Nephron progenitor cell (in vitro differentiated cells): ENCODE measurements at places on chromosomes 3 and 15.
A peak's percentile ranks its signal among the peaks of the same experiment; 100 is the strongest.

DNA sequence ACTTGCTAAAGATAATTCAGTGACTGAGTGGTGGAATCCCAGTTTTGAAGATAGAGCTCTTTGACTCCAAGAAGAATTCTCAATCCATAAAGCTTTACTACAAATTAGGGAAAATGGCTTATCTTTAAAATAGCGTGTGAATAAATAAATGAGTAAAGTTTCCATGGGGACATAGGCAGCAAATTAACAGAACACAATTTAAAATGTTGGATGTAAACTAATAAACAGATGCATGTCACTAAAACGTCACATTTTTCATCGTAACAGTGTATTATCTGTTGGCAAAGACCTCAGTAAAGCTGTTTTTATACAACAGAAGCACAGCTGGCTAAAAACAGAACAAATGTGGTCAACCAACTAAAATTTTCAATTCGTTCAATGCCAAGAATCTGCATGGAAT is 913.9 kb upstream of the CFAP20DC start:
- no peak for DNase-seq
- H3K4me1 ChIP-seq: peaks cover 5% of the 10 kb centered on the region
- H3K36me3 ChIP-seq: peaks cover 16% of the 10 kb centered on the region
- peaks cover 4% of the 10 kb centered on the region for H3K27me3 ChIP-seq
- no peak overlapping the region for H3K4me3 ChIP-seq

- H3K27ac ChIP-seq: no peak overlapping the region
- peaks cover 7% of the 10 kb centered on the region for H3K27me3 ChIP-seq
- peaks cover 9% of the 10 kb centered on the region for H3K4me1 ChIP-seq
- no peak overlapping the region for H3K4me3 ChIP-seq
- no peaks in the 10 kb centered on the region for H3K36me3 ChIP-seq
Measured at GRCh38 chr15:27844018-27844666, 255.0 kb downstream of the OCA2 start.

GRCh38 chr3:45647148-45647619 is 42.0 kb upstream of the SACM1L start:
- no peak for DNase-seq
- H3K36me3 ChIP-seq: peaks cover 24% of the 10 kb centered on the region
- H3K4me3 ChIP-seq: no peak overlapping the region
- no peak overlapping the region for H3K27ac ChIP-seq

GRCh38 chr3:124352149-124352539 is 360.2 kb upstream of the ROPN1 start:
- DNase-seq: no peak
- H3K4me3 ChIP-seq: no peak overlapping the region
- peaks cover 22% of the 10 kb centered on the region for H3K36me3 ChIP-seq
- no peak overlapping the region for H3K27ac ChIP-seq

DNA sequence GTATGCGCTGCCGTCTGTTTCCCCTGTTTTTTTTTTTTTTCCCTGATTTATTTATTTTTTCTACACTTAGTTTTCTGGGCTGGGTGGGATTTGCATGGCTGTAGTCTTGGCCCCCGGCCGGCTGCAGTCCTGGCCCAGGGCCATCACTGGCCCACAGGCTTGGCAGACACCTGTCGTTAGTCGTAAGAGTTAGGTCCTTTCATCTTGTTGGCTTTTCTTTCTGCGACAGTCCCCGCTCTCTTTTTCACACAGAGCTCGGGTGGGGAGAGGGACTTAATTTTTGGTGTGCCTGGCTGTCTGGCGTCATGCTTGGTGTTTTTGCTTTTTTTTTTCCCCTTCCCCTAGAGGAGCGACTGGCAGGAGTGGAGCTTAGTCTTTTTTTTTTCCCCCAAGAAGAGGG is 183.4 kb downstream of the KLF13 start:
- no peaks in the 10 kb centered on the region for H3K4me1 ChIP-seq
- H3K27me3 ChIP-seq: peaks cover 12% of the 10 kb centered on the region
- H3K36me3 ChIP-seq: no peaks in the 10 kb centered on the region

DNA sequence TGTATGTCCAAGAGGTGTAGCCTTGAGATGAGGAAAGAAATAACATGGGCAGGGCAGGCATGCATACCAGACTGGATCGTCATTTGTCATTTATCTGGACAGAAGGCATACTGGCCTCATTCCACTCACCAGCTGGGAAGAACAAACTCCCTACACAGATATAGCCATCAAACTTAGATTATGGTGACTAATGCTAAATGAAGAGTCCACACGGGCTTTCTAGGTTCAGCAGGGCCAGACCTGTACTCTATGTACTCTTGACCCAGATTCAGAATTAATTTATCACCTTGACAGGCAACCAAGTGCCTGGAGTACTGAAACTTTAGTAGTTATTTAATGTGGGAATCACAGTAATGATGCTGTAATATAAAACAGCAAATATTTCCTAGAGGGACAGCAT is 164.3 kb upstream of the IL12A start:
- no peak for DNase-seq
- H3K4me1 ChIP-seq: peaks cover 53% of the 10 kb centered on the region
- H3K27me3 ChIP-seq: peaks cover 3% of the 10 kb centered on the region
- H3K36me3 ChIP-seq: no peaks in the 10 kb centered on the region

DNA sequence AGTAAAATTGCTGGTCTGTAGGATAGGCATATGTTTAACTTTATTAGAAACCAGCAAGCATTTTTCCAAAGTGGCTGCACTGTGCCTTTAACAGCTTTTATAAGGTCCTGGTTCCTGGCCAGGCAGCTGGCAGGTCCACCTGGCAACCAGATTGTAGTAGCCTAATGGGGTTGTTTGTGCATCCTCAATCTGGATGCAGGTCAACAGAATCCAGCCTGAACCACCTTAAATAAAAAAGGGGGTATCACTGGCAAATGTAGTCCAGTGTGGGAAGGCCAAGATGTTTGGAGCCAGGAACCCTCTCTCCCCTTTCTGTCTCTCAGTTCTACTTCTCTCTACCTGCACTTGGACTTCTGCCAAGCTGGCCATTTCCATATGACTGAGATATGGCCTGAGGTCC is 200.3 kb downstream of the ZNF621 start:
- no peak overlapping the region for H3K27ac ChIP-seq
- peaks cover 4% of the 10 kb centered on the region for H3K36me3 ChIP-seq
- peaks cover 24% of the 10 kb centered on the region for H3K27me3 ChIP-seq
- no peak overlapping the region for H3K4me3 ChIP-seq

GRCh38 chr3:187519428-187519890 is 150.7 kb downstream of the SST start:
- peak overlapping the region; percentile 4 for H3K27ac ChIP-seq
- no peak for DNase-seq
- H3K36me3 ChIP-seq: no peaks in the 10 kb centered on the region
- H3K4me1 ChIP-seq: peaks cover 7% of the 10 kb centered on the region
- H3K27me3 ChIP-seq: peaks cover 3% of the 10 kb centered on the region
- no peak overlapping the region for H3K4me3 ChIP-seq

GRCh38 chr15:57554063-57554811 is 37.5 kb upstream of the MYZAP start:
- H3K36me3 ChIP-seq: no peaks in the 10 kb centered on the region
- no peak for DNase-seq
- H3K27me3 ChIP-seq: peaks cover 8% of the 10 kb centered on the region
- no peak overlapping the region for H3K27ac ChIP-seq
- peaks cover 58% of the 10 kb centered on the region for H3K4me1 ChIP-seq

DNA sequence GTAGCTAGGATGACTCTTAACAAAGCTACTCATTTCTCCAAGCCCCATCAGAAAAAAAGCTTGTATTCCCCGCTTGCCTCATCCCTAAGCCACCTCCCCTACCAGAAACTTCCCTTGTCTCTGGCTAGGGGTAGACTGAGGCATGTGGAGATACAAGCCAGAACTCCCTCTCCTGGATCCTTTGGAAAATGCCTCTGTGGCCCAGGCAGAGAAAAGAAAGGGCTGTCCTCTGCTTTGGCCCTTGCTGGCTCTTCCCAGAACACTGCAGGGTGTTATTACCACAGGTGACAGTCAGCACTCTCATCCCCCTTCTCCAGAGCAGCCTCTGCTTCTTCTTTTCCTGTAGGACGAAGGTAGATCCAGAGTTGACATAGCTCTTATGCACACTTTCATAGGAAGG is 15.2 kb downstream of the RMDN3 start:
- peaks cover 5% of the 10 kb centered on the region for H3K27me3 ChIP-seq
- no peak for DNase-seq
- H3K4me3 ChIP-seq: no peak overlapping the region
- H3K4me1 ChIP-seq: peaks cover 32% of the 10 kb centered on the region
- peaks cover 32% of the 10 kb centered on the region for H3K36me3 ChIP-seq
- peak overlapping the region; percentile 98 for H3K27ac ChIP-seq

GRCh38 chr3:40247714-40248454 is 61.6 kb upstream of the EIF1B start:
- H3K27me3 ChIP-seq: peaks cover 9% of the 10 kb centered on the region
- no peaks in the 10 kb centered on the region for H3K36me3 ChIP-seq
- DNase-seq: no peak
- no peak overlapping the region for H3K4me3 ChIP-seq

DNA sequence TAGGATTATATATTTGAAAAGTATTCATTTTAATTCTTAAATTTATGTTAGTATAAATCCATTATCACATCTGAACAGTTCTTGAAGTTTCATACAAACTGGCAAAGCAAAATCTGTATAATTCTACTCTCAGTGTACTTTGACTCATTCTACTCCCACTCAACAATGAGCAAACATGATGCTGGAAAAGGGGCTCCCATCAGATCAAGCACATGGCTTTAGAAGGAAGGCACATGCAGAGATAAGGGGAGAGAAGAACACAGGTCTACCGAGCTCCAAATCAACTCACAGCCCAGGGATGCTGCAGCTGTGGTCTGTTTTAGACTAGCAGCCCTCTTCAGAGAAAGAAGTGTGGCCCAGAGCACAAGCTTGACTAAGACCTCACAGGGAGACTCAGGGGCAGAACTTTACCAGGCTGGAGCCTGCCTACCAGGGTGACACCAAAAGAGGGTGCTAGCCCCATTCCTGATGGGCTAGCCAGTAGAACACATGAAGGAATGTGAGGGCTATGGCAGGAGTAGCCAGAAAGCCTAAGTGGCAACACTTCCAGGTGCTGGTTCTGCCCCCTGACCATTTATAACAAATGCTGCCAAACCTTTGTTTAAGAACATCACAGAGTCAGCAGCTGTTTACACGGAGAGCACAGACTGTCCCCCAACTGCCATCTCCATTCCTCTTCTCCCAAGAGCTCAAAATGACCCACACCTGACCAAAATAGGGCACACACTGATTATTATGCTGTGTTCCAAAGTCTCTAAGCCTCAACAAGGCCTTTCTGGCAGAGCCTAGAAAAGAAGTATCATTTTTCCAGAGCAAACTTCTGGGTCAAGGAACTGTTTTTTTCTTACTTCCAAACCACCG is 19.5 kb downstream of the SEC22C start:
- no peak for DNase-seq
- peak overlapping the region; percentile 71 for H3K27ac ChIP-seq
- peaks cover 49% of the 10 kb centered on the region for H3K36me3 ChIP-seq
- no peak overlapping the region for H3K4me3 ChIP-seq
- no peaks in the 10 kb centered on the region for H3K27me3 ChIP-seq

DNA sequence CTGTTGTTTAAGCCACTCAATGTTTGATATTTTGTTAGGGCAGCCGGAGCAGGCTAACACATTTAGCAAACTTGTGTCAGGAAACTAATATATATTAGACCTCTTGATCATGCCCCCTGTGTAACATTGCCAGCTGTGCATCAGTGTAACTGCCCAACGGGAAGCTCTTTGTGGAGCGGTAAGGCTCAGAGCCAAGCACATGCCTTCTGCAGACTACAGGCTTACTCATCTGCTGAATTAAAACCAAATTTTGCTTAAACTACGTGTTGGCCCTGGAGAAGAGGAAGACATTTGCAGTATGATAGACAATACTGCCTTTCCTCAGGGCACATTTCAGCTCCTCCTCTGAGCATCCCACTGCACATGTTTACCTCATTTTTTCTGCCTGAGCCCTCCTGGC is 50.5 kb upstream of the KCNMB2 start:
- no peaks in the 10 kb centered on the region for H3K36me3 ChIP-seq
- H3K4me1 ChIP-seq: peaks cover 29% of the 10 kb centered on the region
- H3K27ac ChIP-seq: no peak overlapping the region
- H3K27me3 ChIP-seq: peaks cover 4% of the 10 kb centered on the region
- no peak for DNase-seq
- H3K4me3 ChIP-seq: no peak overlapping the region

- no peaks in the 10 kb centered on the region for H3K36me3 ChIP-seq
- no peaks in the 10 kb centered on the region for H3K27me3 ChIP-seq
- H3K27ac ChIP-seq: no peak overlapping the region
- no peak for DNase-seq
- no peaks in the 10 kb centered on the region for H3K4me1 ChIP-seq
Measured at GRCh38 chr15:46471096-46471495, 836.3 kb downstream of the SQOR start.

GRCh38 chr3:189101594-189101993 is 70.2 kb upstream of the TPRG1 start:
- H3K27me3 ChIP-seq: peaks cover 5% of the 10 kb centered on the region
- H3K36me3 ChIP-seq: no peaks in the 10 kb centered on the region
- H3K4me1 ChIP-seq: peaks cover 6% of the 10 kb centered on the region
- no peak overlapping the region for H3K27ac ChIP-seq

GRCh38 chr3:174986685-174987084 is 127.6 kb downstream of the NAALADL2 start:
- no peaks in the 10 kb centered on the region for H3K36me3 ChIP-seq
- H3K4me1 ChIP-seq: no peaks in the 10 kb centered on the region
- H3K27ac ChIP-seq: no peak overlapping the region
- DNase-seq: no peak
- no peak overlapping the region for H3K4me3 ChIP-seq

DNA sequence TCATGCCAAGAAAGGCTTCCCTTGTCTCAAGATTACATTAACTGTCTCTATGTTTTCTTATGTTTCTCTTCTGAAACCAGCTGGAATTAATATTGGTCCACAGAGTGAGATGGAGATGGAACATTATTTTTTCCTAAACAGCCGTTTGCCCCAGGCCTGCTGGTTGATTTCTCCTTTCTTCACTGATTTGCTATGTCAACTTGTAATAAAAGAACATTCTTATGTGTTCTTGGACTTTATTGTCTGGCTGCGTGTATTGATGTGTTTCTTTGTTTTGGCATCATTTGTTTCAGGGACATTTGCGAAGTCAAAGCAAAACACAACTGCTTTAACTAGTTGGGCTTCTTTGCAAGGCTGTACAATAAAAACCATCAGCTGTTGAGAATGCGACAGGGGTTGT is 168.5 kb downstream of the FAM43A start:
- peaks cover 26% of the 10 kb centered on the region for H3K4me1 ChIP-seq
- DNase-seq: no peak
- H3K27me3 ChIP-seq: peaks cover 5% of the 10 kb centered on the region

GRCh38 chr3:134378384-134378783 is 4.1 kb upstream of the AMOTL2 start:
- H3K36me3 ChIP-seq: no peaks in the 10 kb centered on the region
- H3K27me3 ChIP-seq: peaks cover 23% of the 10 kb centered on the region
- no peak overlapping the region for H3K27ac ChIP-seq
- DNase-seq: no peak
- H3K4me1 ChIP-seq: peaks cover 42% of the 10 kb centered on the region
- H3K4me3 ChIP-seq: no peak overlapping the region

- no peak overlapping the region for H3K27ac ChIP-seq
- no peak overlapping the region for H3K4me3 ChIP-seq
- H3K36me3 ChIP-seq: peaks cover 35% of the 10 kb centered on the region
- peaks cover 29% of the 10 kb centered on the region for H3K4me1 ChIP-seq
- H3K27me3 ChIP-seq: peaks cover 4% of the 10 kb centered on the region
Measured at GRCh38 chr15:63296195-63296594, 18.8 kb downstream of the APH1B start.
